NCI-H526 (cell line): ENCODE measurements at places on chromosomes 16 and 17.

GRCh38 chr16:13245713-13246377, 344.4 kb downstream of the SHISA9 start:
- no peak for DNase-seq

- DNase-seq: peak; percentile 19
Measured at GRCh38 chr16:80084614-80085013, 456.2 kb upstream of the DYNLRB2 start.

GRCh38 chr17:46896991-46897390, 26.0 kb upstream of the GOSR2 start:
- DNase-seq: no peak

GRCh38 chr17:68560966-68561720, 40.0 kb downstream of the FAM20A start:
- no peak for DNase-seq
